NCI-H748 treated with DMSO at 0.1 percent for 48 hours (cell line): ENCODE measurements at places on chromosomes 1 and 21.
A peak's percentile ranks its signal among the peaks of the same experiment; 100 is the strongest.

GRCh38 chr1:25699500-25700143, 83.0 kb downstream of the MAN1C1 start:
- no peak for DNase-seq

- DNase-seq, result no peak
Observed at GRCh38 chr1:93692026-93692425, 10.4 kb upstream of the BCAR3 start.

DNA sequence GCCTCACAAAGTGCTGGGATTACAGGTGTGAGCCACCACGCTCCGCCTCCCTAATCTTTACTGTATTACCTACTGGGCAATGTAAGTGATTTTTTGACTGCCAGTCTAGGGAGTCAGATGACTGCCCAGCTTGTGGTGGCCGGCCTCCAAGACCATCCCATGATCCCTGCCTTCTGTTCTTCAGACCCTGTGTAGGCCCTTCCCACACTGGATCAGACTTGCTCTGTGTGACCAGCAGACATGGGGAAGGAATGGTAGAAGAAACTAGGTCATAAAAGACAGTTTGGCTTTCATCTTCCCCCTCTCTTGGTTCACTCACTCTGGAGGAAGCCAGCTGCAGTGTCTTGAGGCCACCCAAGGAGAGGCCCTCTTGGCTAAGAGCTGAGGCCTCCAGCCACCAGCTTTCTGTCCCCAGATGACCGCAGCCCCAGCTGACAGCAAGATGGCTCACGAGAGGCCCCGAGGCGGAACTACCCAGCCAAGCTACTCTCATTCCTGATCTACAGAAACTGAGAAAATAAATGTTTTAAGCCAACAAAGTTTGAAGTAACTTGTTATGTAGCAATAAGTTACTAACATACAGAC, 14.5 kb upstream of the CBR3 start:
- DNase-seq, result no peak

DNA sequence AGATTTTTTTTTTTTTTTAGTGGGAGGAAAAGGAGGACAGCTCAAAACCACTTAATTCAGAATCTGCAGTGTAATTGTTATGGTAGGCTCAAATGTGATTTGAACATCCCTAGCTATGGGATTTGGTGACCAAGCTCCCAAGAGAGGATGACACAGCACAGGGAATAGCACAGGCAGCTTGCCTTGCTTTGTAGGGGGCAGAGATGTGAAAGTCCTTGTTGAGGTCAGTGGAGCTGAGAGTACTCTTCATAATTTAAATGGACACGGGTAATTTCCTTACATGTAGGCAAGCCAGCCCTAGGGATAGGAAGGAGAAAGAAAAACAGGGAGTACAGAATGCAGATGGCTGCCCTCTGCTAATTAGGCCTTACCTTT, 3.2 kb upstream of the UCK2 start:
- DNase-seq, result no peak

- DNase-seq, result peak; percentile 72
Observed at GRCh38 chr1:14742181-14742980, 143.9 kb downstream of the KAZN start.

- DNase-seq, result peak; percentile 6
Observed at GRCh38 chr1:184379111-184379752, 7.6 kb upstream of the C1orf21 start.

DNA sequence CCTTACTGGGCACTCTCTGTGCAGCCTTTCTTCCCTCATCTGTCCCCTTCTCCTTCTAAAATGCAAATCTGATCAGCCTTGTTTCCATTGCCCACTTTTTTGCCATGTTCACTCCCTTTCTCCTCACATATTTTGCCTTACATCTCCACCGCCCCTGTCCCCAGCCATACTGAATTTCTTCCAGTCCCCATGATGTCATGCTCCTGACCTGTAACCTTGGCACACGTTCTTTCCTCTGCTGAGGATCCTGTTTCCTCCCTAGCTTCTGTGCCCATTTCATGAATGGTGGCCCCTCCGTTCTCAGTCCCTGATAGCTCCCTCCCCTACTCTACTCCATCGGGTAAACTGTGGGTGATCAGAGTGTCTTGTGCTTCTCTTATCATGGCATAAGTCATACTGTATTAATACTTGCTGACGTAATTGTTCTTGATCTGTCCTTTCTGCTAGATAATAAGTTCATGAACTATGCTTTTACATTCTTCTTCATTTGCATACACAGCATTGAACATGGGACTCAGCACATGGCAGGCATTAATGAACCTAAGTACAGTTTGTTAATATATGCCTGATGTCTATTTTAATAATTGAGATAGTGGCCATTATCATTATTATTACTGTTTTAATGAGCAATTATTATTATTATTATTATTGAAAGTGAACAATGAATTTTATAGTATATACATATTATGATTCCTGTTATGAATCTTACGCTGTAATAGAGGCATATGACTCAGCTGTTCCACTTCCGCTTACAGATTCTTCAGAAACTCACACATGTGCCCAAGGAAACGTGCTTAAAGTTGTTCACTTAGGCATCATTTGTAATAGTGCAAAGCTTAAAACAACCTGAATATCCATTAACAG, 28.5 kb downstream of the MAP3K21 start:
- no peak for DNase-seq

GRCh38 chr1:187654635-187655034, 825.9 kb downstream of the PLA2G4A start:
- DNase-seq, result no peak

DNA sequence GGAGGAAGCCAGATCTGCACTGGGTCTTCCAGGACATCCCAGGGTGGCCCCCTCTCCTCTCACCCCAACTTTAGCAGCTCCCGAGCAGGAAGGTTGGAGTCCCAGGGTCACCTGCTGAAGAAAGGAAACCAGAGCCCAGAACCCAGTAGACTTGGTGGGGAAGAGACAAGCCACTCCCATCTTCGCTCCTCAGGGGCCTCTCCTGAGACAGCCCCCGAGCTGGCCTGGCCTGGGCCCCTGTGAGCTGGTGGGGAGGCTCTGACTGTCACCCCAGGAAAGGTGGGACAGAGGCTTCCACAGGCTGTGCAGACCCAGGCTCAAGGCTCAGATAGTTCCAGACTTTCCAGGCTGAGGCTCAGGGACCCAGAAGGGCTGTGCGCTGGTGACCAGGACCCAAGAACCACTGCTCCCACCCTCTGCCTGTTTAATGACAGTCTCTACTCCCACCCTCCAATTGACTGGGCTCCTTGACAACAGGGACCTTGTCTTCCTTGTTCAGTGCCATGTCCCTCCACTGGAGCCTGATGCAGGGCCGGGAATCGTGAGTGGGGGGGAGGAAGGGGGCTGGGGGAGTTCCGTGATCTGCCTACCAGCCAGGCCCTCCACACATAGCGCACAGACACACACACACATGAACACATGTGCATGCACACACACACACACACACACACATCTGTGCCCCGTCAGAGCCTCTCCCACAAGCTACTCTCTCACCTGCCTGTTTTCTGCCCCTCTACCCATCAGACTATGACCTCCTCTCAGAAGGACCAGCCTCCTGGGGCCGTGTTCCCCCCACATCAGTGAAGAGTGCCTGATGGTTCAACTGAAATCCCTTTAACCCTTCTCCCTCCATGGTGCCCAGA, 401.2 kb downstream of the MATN1 start:
- DNase-seq, result no peak

DNA sequence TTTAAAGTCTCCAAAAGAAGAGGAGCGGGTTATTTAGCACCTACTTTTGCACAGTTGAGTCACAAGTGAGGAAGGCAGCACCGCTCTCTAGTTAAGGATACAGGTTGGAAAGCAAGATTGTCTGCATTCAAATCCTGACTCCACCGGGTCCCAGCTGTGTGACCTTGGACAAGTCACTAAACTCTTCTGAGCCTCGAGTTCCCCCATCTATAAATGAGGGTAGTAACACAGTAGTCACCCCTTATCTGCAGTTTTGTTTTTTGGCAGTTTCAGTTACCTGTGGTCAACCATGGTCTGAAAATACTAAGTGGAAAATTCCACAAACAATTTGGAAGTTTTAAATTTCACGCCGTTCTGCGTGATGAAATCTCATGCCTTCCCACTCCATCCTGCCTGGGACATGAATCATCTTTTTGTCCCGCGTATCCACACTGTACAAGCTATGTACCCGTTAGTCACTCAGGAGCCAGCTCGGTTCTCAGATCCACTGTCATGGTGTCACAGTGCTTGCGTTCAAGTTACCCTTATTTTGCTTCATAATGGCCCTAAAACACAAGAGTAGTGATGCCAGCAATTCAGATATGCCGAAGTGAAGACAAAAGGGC, 49.4 kb downstream of the CAPZB start:
- DNase-seq, result no peak

DNA sequence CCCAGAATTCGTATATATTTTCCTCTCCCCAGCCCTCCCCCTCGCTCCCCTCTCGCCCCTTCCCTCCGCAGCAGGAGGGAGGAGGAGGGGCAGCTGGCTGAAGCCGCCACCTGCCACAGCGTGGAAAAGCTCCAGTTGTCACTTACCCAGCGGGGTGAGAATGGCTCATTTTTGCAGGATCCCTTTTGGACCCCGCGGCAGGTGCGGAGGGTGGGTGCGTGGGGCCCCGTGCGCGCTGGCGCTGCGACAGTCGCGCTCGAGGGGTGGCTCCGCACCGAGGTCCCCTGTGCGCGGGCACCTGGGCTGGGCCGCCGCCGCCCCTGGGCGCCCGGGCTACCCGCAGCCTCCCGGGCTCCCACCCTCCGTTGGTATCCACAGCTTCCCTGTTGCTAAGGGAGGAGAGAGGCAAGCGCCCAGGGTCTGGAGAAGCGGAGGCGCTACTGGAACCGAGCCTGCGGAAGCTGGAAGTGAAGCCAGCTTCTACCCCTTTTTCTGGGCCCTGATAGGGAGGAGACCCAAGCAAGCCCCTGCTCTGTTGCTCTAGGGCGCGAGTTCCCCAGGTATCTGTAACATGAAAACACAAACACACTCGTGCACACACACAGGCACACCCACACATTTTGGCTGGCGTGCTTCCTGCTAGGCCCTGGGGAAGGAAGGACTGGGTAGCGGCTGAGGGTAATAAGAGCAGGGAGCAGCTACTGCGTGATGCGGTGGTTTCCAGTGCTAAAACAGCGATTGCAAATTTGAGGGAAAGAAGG, at the start of gene ERICH3:
Gene ERICH3, minus strand, starts transcription at position 442 of the 761 bp plus-strand sequence. Its CDS starts 273 bp downstream, at position 169.
- DNase-seq, result peak; percentile 81

GRCh38 chr1:236751935-236752334, 43.2 kb upstream of the MTR start:
- no peak for DNase-seq

- DNase-seq, result no peak
Observed at GRCh38 chr1:115257591-115257990, 80.5 kb downstream of the NGF start.

DNA sequence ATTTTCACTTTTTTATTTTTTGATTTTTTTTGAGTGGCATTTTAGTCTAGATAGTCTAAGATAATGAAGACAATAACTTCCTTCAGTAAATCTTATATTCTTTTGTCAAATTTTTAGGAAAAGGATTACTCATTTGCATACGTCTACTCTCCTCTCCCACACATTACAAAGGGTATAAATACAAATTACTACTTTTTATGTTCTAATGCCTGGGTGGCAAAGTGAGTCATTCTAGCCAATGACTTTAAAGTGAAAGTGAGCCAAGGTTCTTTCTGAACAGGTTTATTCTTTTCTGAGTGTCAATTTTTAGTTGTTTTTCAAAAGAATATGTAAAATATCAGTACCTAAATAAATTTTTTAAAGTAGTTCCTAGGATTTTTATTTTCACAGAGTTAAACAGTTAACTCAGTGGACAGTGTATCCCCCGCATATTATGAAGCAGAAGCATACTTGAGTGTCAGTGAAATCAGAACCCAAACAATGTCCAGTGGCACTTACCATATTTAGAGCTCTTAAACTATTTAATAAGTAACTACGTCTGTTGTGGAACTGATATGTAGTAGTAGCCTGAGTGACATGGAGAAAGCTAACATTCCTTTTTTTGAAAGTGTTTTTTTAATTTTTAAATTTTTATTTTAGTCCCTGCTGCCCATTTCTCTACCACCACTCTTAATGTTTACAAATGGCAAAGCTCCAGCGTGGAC, 141.7 kb downstream of the PHTF1 start:
- no peak for DNase-seq

DNA sequence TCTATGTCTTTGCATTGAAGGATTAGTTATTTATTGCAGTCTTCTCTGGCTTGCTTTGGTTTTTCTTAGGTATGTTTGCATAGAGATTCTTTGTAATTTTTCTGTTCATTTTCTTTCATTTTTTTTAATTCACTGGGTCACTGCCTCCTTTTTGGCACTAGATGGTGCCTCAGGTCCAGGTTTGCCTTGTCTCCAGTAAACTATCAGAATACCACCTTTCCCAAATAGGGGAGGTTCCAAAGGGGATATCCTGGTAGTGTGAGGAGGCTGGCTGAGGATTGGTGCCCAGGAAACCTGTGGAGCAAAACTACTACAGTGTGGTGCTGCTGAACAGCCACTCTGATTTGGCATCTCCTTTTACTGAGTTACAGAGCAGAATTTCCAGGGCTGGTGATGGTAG, 257.1 kb downstream of the KCTD3 start:
- DNase-seq, result no peak

- DNase-seq, result no peak
Observed at GRCh38 chr1:18721041-18721440, 90.4 kb downstream of the PAX7 start.

DNA sequence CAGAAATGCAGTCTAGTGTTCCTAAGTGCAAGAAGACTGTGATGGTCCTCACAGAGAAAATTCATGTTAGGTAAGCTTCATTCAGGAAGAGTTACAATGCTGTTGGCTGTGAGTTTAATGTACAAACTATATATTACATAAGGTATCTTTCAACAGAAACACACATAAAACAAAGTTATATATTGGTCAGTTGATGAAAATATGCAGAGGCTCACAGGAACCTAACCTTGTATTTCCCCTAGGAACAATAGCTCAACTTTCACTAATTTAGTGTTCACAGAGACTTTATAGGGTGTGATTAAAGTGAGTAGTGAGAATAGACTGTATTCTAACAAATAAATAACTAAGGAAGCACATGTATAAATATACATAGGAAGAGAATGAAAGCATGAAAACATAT, 676.9 kb upstream of the ADGRL4 start:
- DNase-seq, result no peak

DNA sequence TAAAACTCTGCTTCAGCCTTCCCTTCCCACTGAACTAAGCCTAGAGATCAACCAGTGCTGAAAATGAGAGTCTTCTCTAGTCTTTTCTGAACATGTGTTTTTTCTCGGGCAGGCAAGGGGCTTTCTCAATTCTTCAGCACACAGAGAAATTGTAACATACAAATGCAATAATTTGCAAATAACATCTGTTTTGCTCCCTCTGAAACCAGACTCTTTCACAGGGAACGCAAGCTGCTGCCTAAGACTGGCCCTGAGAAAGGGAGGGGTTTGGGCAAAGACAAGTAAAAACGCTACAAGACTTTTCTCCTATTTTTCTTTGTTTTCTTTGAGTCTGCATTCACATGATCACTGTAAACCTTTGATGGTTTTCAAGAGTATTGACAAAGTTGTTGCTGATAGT, 39.6 kb upstream of the VN1R5 start:
- DNase-seq, result no peak

DNA sequence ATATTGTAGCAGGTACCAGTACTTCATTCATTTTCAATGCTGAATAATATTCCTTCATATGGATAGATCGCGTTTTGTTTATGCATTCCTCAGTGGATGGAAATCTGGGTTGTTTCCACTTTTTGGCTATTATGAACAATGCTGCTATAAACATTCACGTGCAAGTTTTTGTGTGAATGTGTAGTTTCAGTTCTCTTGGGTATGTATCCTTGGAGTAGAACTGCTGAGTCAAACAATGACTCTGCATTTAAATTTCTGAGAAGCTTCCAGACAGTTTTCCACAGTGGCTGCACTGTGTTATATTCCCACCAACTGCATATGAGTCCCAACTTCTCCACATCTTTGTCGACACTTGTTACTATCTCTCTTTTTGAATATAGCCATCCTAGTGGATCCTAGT, 138.0 kb upstream of the KLHDC7A start:
- no peak for DNase-seq
